ENCODE measurements at places on chromosomes 6 and 20.

GRCh38 chr6:38912378-38912777 is 136.2 kb upstream of the GLP1R start:
- H3K4me1 ChIP-seq: no peaks in the 10 kb centered on the region
- no peak overlapping the region for H3K27ac ChIP-seq
- no peak for DNase-seq
- H3K4me3 ChIP-seq: no peak overlapping the region
- peaks cover 4% of the 10 kb centered on the region for H3K27me3 ChIP-seq

DNA sequence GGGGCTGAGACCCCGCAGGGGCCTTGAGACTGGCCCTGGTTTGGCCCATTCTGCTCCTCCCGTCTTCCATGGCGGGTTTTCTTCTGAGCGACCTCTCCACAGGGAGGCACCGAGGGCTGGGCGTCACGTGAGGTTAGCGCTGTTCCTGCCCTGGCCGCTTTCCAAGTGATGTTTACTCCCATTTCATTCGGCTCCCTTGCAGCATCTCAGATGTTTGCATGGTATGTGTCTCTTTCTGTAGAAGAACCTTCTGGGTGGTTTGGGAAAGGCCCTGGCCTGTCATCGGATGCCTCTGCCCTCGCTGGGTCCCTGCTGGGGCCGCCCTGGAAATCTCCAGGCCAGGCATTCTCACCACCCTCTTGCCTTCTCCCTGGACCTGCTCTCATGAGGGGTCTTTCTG is 17.3 kb downstream of the RAMACL start:
- H3K27me3 ChIP-seq: no peaks in the 10 kb centered on the region
- H3K36me3 ChIP-seq: no peaks in the 10 kb centered on the region
- H3K4me1 ChIP-seq: no peaks in the 10 kb centered on the region
- H3K27ac ChIP-seq: no peak overlapping the region

DNA sequence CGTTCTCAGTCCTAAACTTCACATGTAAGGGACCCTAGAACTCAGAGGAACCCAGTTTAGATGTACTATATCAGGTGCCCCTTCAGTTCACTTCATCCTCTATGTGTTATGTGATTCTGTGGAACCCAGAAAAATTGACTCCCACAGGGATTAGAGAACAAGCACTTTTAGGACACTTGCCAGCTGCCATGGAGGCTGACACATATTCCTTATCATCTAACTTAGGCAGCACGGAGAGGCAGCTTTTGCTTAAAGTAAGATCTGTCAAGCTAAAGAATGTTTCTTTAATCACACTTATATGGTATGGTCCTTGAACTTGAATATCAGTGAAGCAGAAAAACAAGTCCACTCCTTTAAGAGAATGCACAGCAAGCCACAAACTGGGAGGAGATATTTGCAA is 701.5 kb upstream of the ID4 start:
- no peak overlapping the region for H3K27ac ChIP-seq
- H3K4me3 ChIP-seq: no peak overlapping the region
- DNase-seq: no peak
- no peaks in the 10 kb centered on the region for H3K4me1 ChIP-seq
- H3K27me3 ChIP-seq: no peaks in the 10 kb centered on the region
- no peaks in the 10 kb centered on the region for H3K36me3 ChIP-seq

- peak overlapping the region; percentile 68 for H3K4me3 ChIP-seq
- peak overlapping the region; percentile 98 for H3K27ac ChIP-seq
- H3K4me1 ChIP-seq: peaks cover 45% of the 10 kb centered on the region
These were observed 949 bp downstream of the TXLNB start for GRCh38 chr6:139290787-139291311.

DNA sequence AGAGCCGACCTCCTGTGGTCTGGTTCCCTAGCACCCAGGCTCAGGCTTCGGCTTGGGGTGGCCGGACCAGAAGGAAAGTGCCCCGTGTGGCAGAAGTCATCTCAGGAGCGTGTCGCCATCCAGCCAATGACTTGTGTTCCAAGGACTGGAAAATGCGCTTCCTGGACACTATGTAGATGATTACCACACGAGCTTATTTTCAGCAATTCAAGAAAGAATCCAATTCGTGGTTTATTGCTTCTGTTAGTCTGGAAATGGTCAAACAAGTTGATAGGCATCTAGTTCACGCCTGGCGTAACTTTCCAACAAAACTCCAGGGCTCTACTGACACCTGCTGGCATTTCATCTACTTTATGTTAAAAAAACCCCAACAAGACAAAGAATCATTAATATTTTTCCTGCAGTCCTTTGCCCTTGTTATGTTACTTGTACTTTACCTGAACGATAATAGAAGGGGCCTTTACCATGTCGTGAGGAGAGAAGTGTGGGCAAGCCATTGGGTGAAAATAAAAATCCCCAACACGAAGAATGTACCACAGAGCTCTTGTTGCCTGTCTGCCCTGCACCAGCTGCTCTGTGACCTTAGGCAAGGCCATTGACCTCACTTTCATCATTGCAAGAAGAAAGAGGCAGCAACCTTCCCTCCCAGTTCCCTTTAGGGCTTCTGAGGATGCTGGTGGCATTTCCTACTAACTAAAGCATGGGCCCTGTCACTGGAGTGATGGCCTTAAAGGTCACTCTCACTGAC is 154.7 kb upstream of the LAMP5 start:
- no peaks in the 10 kb centered on the region for H3K27me3 ChIP-seq
- DNase-seq: no peak
- no peak overlapping the region for H3K27ac ChIP-seq
- no peaks in the 10 kb centered on the region for H3K36me3 ChIP-seq
- H3K4me1 ChIP-seq: no peaks in the 10 kb centered on the region

- no peak overlapping the region for H3K4me3 ChIP-seq
- H3K27me3 ChIP-seq: peaks cover 2% of the 10 kb centered on the region
- H3K4me1 ChIP-seq: no peaks in the 10 kb centered on the region
- no peaks in the 10 kb centered on the region for H3K36me3 ChIP-seq
These were observed 290.8 kb downstream of the THBS2 start for GRCh38 chr6:168962886-168963285.

GRCh38 chr20:20192366-20192765 is 140.0 kb downstream of the CFAP61 start:
- H3K27ac ChIP-seq: no peak overlapping the region
- H3K4me1 ChIP-seq: no peaks in the 10 kb centered on the region
- DNase-seq: no peak
- H3K36me3 ChIP-seq: no peaks in the 10 kb centered on the region
- H3K4me3 ChIP-seq: no peak overlapping the region

- H3K36me3 ChIP-seq: peaks cover 10% of the 10 kb centered on the region
- no peaks in the 10 kb centered on the region for H3K27me3 ChIP-seq
- DNase-seq: no peak
- H3K4me1 ChIP-seq: peaks cover 27% of the 10 kb centered on the region
These were observed 18.7 kb downstream of the CDS2 start for GRCh38 chr20:5145365-5146098.

DNA sequence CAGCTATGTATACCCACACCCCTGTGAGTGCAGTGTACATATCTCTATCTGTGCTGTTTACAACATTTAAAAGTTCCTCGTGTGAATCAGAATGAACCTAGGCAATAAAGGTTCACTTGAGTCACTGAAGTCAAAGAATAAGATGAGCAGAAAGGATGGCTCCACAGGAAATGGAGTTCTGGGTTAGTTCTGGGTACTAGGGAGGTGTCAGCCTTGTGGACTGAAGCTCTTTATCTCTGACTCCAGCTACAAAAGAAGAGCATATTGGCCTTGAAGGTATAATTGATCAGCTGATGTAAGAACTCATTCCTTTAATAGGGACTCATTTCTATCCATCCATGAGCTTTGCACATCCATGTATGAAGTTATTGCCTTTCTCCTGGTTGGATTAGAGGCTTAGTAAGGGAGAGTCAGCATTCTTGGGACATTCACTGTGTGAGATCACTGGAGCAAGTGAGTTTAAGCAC is 73.9 kb upstream of the BACH2 start:
- H3K36me3 ChIP-seq: no peaks in the 10 kb centered on the region
- H3K27me3 ChIP-seq: peaks cover 10% of the 10 kb centered on the region
- H3K27ac ChIP-seq: no peak overlapping the region

DNA sequence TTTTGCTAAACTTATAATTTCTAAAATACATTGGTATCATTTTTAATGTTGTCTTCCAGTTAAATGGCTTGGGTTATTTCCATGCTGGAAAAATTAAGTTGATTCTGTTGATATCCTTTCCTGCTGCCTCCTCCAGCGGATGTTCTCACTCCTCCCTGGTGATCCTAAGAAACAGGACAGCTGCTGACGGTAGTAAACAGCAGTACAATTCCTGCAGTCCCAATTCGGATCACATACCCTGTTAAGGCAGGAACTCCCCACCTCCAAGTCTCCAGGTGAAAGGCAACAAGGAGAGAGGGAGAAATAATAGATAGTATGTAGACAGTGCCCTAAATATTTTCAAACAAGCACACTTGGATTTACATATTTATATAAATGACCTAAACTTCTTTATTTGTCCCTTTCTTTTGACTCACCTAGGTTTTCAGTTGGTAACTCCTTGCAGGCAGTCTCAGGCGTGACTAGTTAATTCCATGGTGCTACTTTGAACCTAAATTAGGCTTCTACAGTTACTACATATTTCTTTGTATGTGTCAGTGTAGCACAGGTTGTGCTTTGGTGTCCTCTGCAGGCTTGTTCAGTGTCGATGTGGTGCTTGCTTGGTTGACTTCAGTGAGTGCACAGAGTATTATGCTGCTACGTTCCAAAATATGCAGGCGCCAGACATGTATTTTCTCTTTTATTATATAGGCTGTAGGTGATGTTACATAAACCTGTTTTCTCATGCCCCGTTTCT is 126.0 kb downstream of the ADGRB3 start:
- H3K36me3 ChIP-seq: no peaks in the 10 kb centered on the region
- H3K27ac ChIP-seq: no peak overlapping the region
- H3K27me3 ChIP-seq: no peaks in the 10 kb centered on the region

- H3K27me3 ChIP-seq: no peaks in the 10 kb centered on the region
- no peak overlapping the region for H3K27ac ChIP-seq
- H3K36me3 ChIP-seq: no peaks in the 10 kb centered on the region
- H3K4me3 ChIP-seq: no peak overlapping the region
- H3K4me1 ChIP-seq: no peaks in the 10 kb centered on the region
- DNase-seq: no peak
These were observed 1175.5 kb upstream of the ADGRB3 start for GRCh38 chr6:67459556-67459955.

- peaks cover 13% of the 10 kb centered on the region for H3K27me3 ChIP-seq
- no peaks in the 10 kb centered on the region for H3K36me3 ChIP-seq
- H3K4me1 ChIP-seq: no peaks in the 10 kb centered on the region
- no peak overlapping the region for H3K4me3 ChIP-seq
- H3K27ac ChIP-seq: no peak overlapping the region
- no peak for DNase-seq
These were observed 63.5 kb upstream of the STMND1 start for GRCh38 chr6:17038316-17038715.

- no peak for DNase-seq
- no peaks in the 10 kb centered on the region for H3K36me3 ChIP-seq
- no peaks in the 10 kb centered on the region for H3K4me1 ChIP-seq
- no peak overlapping the region for H3K4me3 ChIP-seq
These were observed 1189.1 kb downstream of the GRIK2 start for GRCh38 chr6:102582569-102582968.

DNA sequence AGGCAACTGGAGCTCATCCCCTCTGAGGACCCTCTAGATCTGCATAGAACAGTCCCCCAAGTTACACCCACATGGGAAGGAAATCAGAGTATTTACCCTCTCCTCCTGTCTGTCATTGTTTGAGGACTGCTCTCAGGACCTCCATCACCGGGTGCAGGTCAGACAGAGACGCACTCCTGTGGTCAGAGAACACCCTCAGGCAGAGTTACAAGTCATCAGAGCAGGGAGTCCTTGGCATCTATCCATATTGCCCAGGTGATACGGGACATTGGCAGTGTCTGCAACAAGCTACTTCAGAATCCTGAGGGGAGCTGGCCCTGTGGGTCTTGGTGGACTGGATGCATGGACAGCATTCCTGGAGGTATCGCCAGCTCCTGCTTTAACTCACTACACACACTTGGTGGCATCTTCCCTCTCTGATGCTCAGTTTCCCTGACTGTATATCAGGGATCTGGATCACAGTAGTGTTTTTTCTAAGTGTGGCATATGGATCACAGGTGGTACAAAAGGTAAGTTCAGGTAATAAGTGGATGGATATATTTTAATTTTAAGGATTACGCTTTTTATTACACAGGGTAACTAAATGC is 15.1 kb upstream of the ISM1 start:
- H3K27ac ChIP-seq: no peak overlapping the region
- no peaks in the 10 kb centered on the region for H3K36me3 ChIP-seq
- peaks cover 5% of the 10 kb centered on the region for H3K27me3 ChIP-seq
- no peaks in the 10 kb centered on the region for H3K4me1 ChIP-seq
- DNase-seq: no peak

GRCh38 chr6:38151580-38152500 is 332.3 kb downstream of the ZFAND3 start:
- no peaks in the 10 kb centered on the region for H3K4me1 ChIP-seq
- H3K4me3 ChIP-seq: no peak overlapping the region
- no peak for DNase-seq
- no peaks in the 10 kb centered on the region for H3K36me3 ChIP-seq

DNA sequence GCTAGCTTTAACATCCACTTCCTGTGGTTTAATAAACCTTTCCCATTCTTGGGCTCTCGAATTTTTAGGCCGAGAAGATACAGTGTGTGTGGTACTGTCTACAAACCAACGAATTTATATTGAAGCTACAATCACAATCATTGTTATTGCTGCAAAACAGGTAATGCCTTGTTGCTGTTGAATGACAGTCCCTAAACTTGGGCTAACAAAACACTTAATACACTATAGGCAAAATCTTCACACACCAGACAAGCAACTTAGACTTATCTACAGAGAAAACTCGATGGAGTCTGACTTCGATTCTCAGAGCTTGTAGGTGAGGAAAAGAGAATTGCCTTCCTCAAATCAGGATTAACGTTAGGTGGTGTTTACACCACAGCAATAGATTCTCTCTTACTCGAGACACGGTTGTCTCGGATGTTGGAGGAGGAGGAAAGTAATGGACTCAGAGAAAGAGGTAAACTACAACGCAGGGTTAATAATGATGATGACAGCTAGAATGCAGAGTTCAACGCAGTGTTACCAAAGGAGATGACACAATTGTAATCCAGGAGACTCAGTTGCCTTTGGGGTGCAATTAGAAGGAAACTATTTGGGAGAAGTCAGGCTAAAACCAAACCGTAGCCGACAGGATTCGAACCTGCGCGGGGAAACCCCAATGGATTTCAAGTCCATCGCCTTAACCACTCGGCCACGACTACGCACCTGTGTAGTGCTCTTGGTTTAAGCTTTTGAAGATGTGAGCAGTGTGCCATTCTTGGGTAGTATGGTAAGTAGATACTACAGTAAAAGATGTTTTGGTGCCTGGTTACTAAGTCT is 32.5 kb upstream of the ZNF184 start:
- peaks cover 27% of the 10 kb centered on the region for H3K27me3 ChIP-seq
- no peak overlapping the region for H3K4me3 ChIP-seq
- no peak overlapping the region for H3K27ac ChIP-seq
- DNase-seq: peak; percentile 34
- peaks cover 20% of the 10 kb centered on the region for H3K4me1 ChIP-seq

- DNase-seq: no peak
- no peaks in the 10 kb centered on the region for H3K27me3 ChIP-seq
- H3K4me1 ChIP-seq: no peaks in the 10 kb centered on the region
- H3K36me3 ChIP-seq: no peaks in the 10 kb centered on the region
- no peak overlapping the region for H3K27ac ChIP-seq
- H3K4me3 ChIP-seq: no peak overlapping the region
These were observed 117.9 kb downstream of the LRRC1 start for GRCh38 chr6:53912661-53913060.

- no peak overlapping the region for H3K4me3 ChIP-seq
- no peaks in the 10 kb centered on the region for H3K27me3 ChIP-seq
- H3K36me3 ChIP-seq: no peaks in the 10 kb centered on the region
- no peaks in the 10 kb centered on the region for H3K4me1 ChIP-seq
- no peak overlapping the region for H3K27ac ChIP-seq
These were observed 155.5 kb upstream of the SLC24A3 start for GRCh38 chr20:19056909-19057308.

- no peak overlapping the region for H3K4me3 ChIP-seq
- no peaks in the 10 kb centered on the region for H3K36me3 ChIP-seq
- no peak overlapping the region for H3K27ac ChIP-seq
- no peaks in the 10 kb centered on the region for H3K4me1 ChIP-seq
- H3K27me3 ChIP-seq: no peaks in the 10 kb centered on the region
These were observed 5.7 kb downstream of the EYS start for GRCh38 chr6:65701325-65701724.
